ENCODE measurements at places on chromosomes 7 and 10.

- DNase-seq = no peak
Observed at GRCh38 chr10:126696684-126697083, 26.2 kb upstream of the C10orf90 start.

DNA sequence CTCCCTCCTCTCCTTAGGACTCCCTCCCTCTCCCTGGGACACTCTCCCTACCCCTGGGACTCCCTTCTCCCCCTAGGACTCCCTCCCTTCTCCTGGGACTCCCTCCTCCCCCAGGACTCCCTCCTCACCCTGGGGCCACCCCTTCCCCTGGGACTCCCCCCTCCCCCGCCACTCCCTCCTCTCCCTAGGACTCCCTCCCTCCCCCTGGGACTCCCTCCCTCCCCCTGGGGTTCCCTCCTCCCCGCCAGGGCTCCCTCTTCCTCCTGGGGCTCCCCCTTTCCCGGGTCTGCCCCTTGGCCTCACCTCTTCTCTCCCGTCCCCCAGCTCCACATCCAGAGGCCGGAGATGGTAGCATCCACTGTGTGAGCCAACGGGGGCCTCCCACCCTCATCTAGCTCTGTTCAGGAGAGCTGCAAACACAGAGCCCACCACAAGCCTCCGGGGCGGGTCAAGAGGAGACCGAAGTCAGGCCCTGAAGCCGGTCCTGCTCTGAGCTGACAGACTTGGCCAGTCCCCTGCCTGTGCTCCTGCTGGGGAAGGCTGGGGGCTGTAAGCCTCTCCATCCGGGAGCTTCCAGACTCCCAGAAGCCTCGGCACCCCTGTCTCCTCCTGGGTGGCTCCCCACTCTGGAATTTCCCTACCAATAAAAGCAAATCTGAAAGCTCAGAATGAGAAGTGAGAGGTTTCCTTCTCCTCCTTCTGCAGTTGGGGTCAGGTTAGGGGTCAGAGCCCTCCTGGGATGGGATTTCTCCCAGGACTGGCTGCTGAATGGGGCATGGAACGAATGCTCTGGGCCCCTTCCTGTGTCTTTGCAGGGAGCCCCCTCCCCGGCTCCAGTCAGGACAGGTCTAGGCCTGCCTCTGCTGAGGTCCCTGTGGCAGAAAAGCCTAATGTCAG is 1.4 kb upstream of the MUC17 start:
- no peak for DNase-seq

GRCh38 chr10:71300555-71301370 is 18.3 kb upstream of the SLC29A3 start:
- no peak for DNase-seq

DNA sequence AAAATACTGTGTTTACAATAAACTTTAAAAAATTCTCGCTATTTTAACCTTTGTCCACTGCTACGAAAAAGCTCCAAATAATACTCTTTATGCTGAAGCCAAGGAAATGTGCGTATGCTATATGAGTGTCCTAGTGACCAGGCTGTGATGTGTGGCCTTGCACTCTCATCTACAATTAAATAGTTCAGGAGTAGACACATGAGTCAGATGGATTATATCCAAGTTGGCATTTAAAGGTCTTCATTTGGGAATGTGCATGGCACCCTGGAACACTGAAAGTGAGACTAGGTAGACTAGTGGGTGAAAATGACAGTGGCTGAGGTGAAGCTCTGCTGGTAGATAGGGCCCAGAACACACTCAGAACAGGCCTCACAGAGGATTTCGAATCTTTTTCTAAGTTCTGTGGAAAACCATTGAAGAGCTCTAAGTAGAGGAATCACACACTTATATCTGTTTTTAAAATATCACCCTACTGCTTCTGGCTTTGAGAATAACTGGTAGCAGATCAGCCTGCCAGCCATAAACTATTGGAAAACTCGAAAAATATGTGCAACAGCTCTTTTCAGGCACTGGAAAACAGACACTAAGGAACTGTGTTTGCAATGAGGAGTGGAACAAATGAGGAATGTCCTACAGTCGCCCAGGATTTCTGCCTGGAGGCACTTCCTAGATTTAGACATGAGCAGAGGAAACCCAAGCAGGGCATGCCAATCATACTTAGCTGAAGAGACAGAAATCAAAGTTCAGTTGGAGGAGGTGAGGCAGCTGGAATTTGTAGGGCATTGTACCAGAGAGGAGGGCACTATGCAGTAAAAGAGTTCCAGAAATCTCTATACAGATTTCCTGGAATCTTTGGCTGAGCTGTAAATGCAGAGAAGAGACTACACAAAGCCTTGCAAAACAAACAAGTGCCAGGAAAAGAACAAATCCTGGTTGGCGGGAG is 603.8 kb upstream of the LRRTM3 start:
- no peak for DNase-seq

GRCh38 chr10:70191972-70192305 is 21.6 kb upstream of the SAR1A start:
- no peak for DNase-seq

GRCh38 chr7:133196856-133197612 is 55.8 kb upstream of the EXOC4 start:
- no peak for DNase-seq

DNA sequence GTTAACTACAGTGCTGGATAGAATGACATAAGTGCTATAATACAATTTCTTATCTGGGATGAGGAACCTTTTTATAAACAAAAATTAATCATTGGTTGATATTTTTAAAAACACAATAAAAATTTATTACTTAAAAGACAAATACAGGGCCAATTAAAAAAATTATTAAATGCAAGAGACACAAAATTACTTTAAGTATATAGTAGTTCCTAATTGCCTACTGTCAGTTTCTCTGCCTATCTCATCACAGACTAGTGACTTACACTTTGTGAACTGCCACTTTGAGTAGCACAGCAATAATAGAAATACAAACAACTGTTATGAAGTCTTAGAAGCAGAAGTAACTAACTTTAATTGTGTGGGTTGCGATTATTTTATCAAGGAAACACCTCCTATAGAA is 8.4 kb downstream of the TES start:
- DNase-seq = no peak

DNA sequence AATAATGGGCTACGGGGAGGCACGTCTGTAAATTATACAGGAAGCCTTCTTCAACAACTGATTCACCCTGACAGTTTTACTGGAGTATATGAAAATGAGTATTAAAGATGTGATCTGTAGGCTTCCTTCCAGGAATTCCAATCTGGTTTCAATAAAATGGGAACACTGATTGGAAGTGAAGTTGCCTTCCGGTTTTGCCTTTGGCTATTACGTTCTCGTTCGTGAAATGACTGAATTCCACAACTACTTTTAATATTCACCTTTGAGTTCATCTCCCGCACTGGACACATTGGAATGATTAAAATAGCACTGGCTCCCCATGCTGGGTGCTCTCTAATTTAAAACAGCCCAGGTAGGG is 350.1 kb upstream of the MKI67 start:
- DNase-seq = no peak

DNA sequence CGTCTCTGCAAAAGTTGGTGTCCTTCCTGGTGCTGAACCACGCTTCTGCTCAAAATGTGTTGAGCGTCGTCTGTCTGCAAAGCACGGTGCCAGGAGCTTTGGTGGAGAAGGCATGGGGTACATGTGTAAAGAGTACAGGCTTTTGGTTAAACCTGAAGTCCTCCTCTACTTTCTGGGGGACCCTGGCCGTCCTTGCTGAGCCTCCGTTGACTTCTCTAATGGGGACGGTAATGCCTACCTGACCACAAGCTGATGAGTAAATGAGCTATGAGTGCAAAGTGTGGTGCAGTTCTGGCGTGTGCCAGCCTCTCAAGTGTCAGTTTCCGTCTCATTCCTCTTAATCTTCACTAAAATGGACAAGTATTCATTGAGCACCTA is 527 bp upstream of the HERPUD2 start:
- DNase-seq = no peak

GRCh38 chr7:151586531-151587260 is 67.0 kb upstream of the RHEB start:
- no peak for DNase-seq

DNA sequence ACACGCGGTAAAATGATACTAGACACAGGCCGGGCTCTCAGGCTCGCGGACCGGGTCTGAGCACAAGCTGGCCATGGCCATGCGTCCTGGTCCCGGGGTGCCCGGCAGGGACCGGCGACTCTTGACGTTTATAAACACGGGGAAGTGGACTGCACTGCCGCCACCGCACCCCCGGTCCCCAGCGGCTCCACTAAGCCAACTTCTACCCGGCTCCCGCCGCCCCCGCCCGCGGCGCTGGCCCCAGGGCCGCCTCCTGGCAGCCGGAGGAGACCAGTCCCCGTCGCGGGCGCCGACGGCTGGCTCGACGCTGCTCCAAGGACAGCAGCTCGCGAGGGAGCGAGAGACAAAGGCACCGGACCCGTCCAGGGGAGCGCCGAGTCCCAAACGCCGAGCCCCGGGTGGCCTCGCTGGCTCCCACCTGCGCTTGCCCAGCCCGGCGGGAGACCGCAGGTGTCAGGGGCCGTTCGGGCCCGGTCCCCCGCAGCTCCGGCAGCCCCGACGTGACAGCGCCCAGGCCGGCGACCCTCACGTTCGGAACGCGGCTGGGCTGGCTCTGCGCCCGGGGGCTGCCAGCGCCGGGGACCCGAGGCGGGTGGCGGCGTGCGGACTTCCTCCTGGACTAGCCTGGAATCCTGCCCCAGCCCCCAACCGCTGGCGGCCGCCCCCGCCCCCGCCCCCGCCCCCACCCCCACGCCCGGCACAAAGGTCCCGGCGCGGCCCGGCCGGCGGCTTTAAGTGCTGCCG is 517 bp downstream of the ITGB1 start:
- DNase-seq = no peak

GRCh38 chr10:94287336-94287735 is 75.4 kb downstream of the NOC3L start:
- no peak for DNase-seq

DNA sequence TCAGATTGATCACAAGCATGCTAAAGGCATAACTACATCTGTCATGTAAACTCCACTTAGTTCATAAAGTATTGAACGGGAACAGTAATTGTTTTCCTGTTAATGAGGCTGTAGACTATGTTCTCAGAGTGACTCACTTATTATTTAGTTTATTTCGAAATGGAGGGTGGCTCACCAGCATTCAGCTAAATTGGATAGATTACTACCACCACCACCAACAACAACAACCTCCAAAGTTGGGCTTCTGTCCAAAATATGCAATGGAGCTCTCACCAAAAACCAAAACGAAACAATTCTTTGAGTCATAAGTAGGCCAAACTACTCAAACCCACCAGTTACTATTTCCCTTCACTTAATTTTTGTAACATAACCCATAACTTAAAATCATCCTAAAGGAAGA is 127.9 kb upstream of the NRBF2 start:
- DNase-seq = no peak

GRCh38 chr7:32102432-32102873 is 32.2 kb upstream of the PDE1C start:
- no peak for DNase-seq

DNA sequence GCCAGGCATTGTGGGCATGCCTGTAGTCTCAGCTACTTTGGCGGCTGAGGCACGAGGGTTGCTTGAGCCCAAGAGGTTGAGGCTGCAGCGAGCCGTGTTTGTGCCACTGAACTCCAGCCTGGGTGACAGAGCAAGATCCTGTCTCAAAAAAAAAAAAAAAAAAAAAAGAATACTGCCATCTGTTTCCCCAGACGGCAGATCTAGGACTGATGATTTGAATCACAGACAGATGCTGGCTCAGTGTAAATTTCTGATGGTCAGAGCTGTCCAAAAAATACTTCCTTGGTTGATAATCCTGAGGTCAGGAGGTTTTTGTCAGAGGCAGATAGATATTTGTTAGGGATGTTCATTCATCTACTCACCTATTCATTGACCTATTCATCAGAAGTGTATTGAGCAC is 130.7 kb downstream of the REEP3 start:
- DNase-seq = no peak

DNA sequence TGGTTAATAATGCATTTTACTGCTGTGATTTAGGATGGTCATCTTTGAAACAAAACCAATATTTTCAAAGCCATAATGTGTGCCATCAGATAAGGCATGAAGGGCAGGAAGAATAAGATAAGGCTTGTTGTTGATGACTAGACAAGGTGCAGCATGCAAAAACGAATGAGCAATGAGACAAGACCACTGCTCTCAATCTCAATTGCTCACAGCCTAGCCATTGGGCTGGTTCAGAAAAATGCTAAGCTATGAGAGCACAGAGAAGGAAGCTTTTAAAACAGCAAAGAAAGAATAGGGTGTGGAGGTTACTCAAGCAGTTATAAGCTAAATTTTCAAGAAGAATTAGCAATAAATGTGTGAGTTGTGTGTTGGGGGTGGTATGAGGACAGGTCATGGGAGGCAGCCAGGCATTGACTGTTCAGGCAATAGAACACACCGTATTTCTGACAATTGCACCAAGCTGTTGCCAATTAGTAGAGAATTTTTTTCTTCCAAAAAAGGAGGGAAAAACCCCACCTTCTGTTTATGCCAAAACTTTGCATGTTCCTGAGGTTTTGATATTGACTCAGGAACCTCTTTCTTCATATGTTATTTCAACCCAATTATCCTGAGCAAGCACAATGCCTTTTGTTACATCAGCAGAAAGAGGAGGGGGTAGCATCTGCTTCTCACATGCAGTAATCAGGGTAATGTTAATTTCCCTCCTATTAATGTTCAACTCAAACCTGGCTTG is 276.5 kb downstream of the HDAC9 start:
- no peak for DNase-seq

GRCh38 chr10:114103284-114103683 is 59.6 kb downstream of the ADRB1 start:
- no peak for DNase-seq

All from activated naive CD4-positive, alpha-beta T cell (primary cell).